ENCODE measurements at places on chromosomes 2 and 18.

- DNase-seq, result no peak
These were observed 302.3 kb upstream of the FANCL start for GRCh38 chr2:58543442-58543841.

DNA sequence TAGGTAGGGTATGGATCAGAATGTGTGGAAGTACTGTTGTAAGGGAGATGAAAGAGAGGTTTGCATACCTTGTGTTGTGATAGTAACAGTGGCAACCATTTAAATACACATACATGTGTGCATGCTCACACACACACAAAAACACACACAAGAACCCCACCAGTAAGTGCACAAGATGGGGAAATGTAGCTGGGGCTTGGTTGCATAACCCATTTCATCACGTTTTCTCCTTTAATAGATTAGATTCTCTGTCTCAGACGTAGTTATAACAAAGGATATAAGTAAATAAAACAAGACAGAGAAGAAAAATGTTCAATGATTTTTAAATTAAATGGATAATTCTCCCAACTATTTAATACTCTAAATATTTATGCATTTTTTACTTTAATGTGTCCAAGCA lies 13.4 kb downstream of the ARHGAP15 start:
- no peak for DNase-seq

DNA sequence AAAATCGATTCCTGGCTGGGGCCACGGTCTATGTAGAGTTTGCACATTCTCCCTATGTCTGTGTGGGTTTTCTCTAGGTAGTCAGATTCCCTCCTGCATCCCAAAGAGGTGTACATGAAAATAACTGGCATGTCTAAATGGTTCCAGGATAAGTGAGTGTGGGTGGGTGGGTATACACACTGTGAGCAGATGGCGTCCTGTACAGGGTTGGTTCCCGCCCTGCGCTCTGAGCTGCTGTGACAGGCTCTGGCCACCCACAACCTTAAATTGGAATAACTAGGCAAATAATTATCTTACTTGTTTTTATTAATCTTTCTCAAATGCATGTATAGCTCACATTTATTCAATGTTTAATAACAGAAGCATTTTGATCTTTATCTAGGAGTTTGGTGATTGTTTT lies 16.3 kb downstream of the THOC1 start:
- DNase-seq, result no peak

DNA sequence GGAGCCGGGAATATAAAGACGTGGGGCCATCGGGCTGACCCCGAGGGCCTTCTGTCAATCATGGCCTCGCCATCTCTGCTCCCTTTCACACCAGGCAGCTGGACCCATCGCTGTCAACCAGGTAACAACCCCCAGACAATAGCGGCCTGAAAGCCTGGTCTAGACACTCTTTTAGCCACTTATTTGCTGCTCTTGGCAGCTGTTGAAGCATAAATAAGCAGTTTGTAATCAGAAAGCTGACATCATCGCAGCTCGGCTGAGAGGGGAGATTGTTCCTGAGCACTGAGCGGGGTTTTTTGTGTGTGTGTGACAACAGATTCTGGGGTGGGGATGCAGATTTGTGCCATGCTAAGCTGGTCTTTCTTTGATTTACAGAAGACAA lies 423.6 kb upstream of the POU3F3 start:
- DNase-seq, result no peak

DNA sequence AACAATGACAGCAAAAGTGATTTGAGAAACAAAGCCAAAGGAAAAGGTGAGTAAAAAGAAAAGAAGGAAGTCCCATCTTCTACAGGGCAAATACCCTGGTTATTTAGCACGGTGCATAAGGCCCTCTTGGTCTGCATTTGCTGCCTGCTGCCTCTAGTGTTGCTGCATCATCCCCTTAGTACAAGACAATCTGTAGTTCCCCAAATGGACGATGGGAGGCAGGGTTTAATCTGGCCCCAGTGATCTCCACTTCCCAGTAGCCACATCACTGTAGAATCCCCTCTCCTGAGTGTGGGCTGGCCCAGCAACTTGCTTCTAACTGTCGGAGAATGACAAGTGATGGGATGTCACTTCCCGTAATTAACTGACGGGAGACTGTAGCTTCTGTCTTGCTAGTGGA lies 85.1 kb downstream of the CTAGE1 start:
- peak; percentile 33 for DNase-seq

DNA sequence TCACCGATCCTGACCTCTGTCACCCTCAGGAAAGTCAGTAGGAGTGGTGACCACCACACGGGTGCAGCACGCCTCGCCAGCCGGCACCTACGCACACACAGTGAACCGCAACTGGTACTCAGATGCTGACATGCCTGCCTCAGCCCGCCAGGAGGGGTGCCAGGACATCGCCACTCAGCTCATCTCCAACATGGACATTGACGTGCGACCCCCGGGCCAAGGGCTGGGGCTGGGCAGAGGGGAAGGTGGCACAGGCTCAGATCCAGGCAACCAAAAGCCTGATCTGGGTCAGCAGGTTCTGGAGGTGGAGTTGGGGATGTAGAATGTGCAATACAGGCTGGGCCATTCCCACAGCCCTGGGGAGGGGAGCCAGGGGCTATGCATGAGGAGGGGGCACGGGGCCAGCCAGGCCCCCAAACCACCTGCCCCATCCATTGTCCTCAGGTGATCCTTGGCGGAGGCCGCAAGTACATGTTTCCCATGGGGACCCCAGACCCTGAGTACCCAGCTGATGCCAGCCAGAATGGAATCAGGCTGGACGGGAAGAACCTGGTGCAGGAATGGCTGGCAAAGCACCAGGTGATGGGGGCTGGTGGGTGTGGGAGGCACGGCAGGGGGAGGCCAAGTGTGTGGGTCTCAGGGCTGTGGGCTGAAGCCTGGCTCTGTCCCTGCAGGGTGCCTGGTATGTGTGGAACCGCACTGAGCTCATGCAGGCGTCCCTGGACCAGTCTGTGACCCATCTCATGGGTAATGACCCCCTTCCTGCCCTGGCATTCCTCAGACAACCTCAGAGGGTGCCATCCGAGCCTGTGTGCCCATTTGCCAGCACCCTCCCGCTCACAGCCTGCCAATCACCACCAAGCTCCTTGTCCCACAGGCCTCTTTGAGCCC lies 1.4 kb downstream of the ALPI start:
- no peak for DNase-seq

DNA sequence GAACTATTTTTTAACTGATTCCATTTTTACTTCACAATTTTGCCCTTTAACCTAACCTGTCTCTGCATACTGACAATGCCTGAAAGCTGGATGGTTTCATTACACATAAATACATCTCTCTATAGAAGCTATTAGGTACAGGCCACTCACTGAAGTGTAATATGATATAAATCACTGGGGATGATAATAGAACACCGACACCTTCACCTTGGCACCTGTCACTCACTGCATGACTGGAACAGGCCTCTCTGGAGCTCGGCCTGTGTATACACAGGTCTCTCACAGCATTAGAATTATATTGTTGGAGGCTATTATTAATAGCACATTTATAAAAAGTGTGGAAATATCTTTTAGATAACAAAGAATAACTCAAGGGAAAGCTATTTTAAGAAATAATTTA lies 138.2 kb downstream of the TMEM131 start:
- DNase-seq, result no peak

DNA sequence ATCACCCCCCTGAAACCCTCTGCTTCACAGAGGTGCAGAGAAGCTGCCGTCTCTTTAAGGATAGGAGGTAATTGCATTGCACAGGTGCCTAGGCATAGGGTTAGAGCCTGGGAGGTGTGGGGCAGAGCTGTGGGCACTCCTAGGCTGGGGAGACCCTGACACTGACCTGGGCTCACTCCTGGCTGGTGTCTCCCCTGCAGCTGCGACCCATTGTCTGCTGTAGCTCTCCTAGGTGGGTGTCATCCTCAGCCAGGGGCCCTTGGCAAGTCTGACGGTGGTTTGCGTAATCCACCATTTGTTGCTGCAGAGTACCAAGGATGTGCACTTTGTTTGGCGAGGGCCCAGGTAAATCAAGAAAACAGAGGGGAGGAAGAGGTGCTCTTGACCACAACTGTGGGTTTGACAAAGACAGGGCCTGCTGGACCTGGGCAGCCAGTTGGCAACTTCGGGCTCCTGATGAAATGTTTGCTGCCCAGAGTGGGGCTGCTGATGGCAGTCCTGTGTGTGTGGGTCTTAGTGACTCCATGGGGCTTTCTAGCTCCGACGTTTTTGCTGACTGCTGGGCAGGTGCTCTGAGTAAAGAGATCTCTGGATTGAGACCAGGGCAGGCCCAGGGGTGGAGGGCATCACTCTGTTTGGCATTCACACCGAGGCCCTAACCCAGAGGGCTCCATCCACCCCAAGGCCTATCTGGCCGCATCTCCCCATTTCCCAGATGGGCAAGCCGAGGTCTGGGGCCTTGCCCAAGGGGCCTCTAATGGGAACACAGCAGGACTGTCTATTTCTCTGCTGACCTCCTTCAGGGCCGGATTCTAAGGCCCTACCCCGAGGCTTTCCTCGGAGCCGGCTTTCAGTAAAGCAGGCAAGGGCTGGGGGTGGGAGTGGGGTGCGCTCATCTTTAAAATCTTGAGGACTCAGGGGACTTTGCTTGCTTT lies 67.7 kb downstream of the EDAR start:
- no peak for DNase-seq

DNA sequence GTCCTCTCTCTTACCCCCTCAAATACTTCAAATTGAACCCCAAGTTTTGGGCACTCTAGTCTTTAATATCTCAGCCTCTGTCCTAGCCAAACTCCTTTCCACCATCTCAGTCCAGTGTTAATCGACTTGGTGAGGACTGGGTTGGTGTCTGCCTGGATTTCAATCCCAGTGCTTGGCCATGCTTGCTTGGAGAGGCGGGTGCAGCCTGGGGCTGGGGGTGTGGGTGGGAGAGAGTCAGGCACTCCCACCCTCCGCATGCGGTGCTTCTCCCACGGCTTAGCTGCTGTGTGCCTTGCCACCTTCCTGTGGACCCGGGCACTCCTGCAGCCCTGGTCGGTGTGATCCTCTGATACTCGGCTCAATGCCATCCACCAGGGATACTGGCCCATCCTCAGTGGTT lies 220.8 kb upstream of the HDAC4 start:
- DNase-seq, result no peak

GRCh38 chr2:127422559-127423477 lies 4.6 kb downstream of the PROC start:
- DNase-seq, result no peak

DNA sequence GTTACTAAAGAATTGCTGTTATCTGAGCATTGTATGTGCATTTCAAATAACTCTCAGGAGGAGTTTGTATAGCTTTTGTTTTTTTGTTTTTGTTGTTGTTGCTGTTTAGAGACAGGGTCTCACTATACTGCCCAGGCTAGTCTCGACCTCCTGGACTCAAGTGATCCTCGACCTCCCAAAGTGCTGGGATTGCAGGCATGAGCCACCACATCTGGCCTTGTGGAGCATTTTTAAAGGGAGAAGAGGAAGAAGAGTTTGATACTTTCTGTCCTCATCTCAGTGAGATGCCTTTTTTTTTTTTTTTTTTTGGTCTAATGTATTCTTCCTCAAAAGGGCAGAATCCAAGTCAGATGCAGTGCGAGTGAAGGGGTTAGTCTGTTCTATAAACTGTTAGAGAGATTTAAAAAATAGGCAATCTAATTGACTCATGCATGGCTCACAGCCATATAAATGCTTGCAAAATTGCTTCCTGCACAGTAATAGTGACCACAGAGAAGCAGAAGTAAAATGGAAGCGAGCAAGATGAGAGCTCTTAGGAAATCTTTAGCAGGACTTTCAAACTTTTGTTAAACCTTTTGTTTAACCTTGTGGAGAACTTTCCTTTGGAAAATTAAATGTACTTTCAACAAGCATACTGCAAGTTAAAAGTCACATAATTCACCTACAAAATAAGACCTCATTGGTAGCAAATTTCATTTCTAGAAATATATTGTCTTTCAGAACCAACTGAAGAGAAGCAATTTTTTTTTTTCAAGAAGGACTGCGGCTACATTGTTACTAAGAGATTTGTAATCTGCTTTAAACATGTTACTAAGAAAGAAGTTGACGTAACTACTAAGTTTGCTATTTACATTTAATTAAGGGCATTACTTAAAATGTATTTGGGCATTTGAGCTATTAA lies 52.3 kb upstream of the ROCK1 start:
- DNase-seq, result no peak

DNA sequence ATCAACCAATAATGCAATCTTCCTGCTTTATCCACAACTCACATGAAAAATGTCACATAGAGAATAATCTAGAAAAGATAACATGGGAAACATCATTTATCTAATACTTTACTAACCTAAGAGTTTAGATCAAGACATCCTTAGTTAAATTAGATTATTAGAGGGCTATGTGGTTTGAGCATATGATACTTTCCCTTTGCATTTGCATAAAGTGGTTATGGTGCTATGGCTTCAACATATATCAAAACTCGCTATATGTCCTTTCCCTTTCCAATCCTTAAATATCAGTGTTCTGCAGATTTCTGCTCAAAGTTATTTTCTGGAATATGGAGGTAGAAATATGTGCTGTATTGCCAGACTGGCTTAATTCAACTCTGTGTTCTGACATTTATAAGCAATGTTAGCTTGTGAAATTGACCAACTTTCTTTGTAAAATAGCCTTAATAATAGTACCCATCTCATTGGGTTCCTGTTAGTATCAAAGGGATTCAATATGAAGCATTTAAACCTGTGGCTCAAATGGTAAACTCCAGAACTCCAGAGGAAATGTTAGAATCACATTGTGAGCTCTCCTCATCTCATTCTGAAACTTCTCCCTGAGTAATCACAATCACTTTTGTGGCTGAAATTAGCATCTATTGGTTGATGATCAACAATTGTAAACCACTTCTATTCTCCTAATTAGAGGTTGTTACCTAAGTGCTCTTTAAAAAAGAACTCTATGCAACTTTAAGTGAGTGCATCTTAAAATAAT lies 1089.9 kb upstream of the SLC39A10 start:
- no peak for DNase-seq

- DNase-seq, result no peak
These were observed 236.0 kb upstream of the SPHKAP start for GRCh38 chr2:228417526-228417925.

DNA sequence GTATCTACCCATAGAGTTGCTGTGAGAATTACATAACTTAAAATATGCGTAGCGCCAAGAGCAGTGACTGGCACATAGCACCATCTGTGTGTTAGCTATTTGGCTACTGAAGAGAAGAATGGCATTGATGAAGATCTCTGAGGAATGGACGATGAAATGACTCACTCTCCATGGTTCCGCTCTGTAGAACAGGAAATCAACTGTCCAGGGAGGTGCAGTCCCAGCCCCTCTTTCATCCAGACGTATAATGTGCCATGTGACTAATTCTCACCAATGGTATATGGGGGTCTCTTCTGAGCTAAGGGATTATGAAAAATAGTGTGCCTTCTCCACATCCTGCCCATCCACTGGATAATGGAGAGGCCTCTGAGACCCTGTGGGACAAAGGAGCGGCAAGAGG lies 254.8 kb downstream of the CYP26B1 start:
- no peak for DNase-seq

DNA sequence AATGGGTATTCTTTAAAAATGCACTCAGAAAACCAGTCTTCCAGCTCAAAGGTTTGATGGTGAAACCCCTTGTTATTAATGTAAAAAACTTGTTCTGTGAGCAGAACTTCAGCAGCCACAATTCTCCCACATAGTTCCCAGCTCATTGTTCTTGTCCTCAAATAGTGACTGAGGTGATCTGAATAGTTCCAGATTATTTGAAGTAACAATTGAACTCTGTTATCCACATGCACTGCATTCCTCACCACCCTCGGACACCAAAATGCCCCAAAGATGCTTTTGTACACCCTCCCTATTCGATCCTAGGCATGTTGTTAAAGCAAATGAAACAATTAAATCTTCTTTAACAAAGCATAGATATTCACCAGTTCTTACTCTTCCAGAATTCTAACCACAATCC lies 2186.8 kb upstream of the CELF4 start:
- DNase-seq, result no peak
